ENCODE measurements at places on chromosomes 11 and 22. TPM values are rescaled to one million over a fixed set of nuclear protein-coding genes. Genes with fewer than 3 reads are reported as not detected.

GRCh38 chr11:33868647-33869461 is 23.0 kb downstream of the LMO2 start:
- no peak for DNase-seq

GRCh38 chr11:128502726-128503125 is 84.6 kb downstream of the ETS1 start:
- peak; percentile 23 for DNase-seq

GRCh38 chr11:125943661-125944349 is 2.0 kb upstream of the VSIG10L2 start:
- DNase-seq, result no peak

GRCh38 chr11:14544611-14545010 is 24.4 kb upstream of the PSMA1 start:
- no peak for DNase-seq

- DNase-seq, result no peak
Measured at GRCh38 chr11:107683061-107683460, 28.8 kb downstream of the SLN start.

DNA sequence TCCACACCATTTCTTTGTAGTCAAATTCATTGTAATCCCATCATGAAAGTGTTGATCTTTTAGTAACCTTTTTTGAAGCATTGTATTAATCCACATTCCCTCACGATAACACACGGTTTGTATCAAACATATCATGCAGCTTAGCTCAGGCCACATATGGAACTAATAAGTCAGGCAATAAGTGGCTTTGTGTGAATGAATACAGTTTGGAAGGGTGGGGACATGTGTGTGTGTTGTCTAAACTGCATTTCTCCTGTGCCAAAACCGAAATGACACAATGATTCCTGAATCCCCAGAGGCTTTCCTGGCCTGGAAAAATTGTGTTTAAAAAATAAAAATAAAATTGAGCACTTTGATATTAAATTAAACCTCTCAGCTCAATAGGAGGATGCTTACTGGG is 98.3 kb downstream of the WNT11 start:
- DNase-seq, result no peak

DNA sequence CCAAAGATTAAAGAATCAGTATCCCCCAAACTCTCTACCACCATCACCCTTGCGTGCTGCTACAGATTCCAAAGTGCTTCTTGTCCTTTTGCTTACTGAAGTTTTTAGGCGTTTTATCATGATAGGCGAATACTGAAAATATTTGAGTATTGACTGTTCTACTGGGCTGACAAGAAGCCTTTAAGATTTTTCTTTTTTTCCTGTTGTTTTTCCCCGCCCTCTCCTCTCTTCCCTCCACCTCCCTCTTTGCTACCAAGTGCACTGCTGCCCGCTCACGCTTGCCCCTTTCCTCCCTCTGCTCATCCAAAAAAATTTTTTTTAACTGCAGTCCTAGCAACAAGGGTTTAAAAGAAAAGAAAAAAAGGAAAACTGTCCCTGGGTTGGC is 679 bp downstream of the SPCS2 start:
- no peak for DNase-seq

- DNase-seq, result no peak
Measured at GRCh38 chr11:91011503-91011902, 788.7 kb upstream of the CHORDC1 start.

GRCh38 chr11:45470794-45471167 is 184.6 kb upstream of the SYT13 start:
- DNase-seq, result no peak

GRCh38 chr11:132311703-132312102 is 941.3 kb downstream of the NTM start:
- DNase-seq, result no peak

- no peak for DNase-seq
Measured at GRCh38 chr22:45867118-45867905, 109.7 kb downstream of the WNT7B start.

DNA sequence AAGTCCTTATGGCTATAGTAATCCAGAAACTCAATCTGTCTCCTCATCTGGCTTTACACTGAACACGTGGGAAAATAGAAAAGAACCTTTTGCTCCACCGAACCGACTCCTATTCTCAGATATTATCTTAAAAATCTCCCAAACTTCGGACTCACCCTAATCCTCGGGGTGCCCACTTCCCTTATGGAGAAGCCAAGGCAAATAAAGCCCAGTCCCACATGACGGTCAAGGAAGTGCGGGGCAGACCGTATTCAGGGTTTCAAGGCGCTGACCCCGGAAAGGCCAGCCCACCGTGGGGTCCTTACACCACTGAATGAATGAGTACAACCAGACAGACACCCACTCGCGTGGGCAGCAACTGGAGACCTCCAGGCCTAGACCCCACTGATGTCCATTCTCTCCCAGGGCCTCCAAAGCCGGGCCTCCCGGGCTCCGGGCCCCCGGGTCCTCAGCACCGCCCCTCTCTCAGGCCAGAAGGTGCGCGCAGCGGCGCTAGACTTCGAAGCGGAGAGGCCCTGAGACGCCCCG is 489 bp downstream of the NUP98 start:
- no peak for DNase-seq

- no peak for DNase-seq
Measured at GRCh38 chr22:31496735-31497146, 405 bp downstream of the SFI1 start.

Gene VSIG10L2
- total RNA-seq, result not detected

Gene VSIG2
- not detected for total RNA-seq

Gene TRPM5
- total RNA-seq, result not detected

Gene MS4A6A
- not detected for total RNA-seq

Gene OR51B2
- total RNA-seq, result not detected

Gene STK33
- total RNA-seq, result 1.7 TPM

All from Calu3 (cell line).